ENCODE measurements at places on chromosomes 13 and 19.
A peak's percentile ranks its signal among the peaks of the same experiment; 100 is the strongest.

- DNase-seq = no peak
Observed at GRCh38 chr13:110600261-110600819, 15.0 kb upstream of the NAXD start.

DNA sequence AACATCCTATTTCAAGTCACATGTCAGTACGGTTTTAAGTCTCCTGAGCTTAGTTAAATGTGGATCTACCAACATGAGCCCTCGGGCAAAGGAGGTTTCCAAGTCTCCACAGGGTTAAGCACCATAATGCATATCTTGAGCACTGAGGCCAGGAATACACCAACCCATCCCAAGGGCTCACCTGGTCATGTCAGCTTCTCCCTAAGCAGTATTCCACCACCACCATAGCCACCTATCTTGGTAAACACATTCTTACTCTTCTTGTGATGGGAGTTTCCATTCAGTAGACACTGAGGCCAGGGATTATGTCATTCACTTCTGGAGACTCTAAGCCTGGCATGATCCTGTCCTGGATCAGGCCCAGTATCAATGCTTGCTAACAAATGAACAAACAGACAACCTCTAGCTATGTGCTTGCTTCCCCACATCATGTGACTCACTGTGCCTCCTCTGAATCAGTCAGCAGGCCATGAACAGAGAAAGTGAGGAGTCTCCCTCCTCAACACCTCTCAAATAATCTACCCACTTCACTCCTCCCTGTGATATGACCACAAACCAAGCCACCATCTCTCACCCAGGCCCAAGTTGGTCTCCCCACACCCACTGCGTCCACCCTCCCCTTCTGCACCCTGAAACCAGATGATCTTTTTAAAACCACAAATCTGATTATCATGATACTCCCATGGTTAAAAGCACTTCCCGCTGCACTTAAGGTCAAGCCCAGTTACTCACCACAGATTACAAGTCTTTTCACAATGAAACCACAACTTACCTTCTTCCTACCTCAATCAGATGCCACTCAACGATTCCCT lies 5.8 kb downstream of the PEG3 start:
- no peak for DNase-seq

- no peak for DNase-seq
Observed at GRCh38 chr13:53920916-53921315, 892.3 kb downstream of the OLFM4 start.

GRCh38 chr13:98324105-98324504 lies 147.0 kb upstream of the RNF113B start:
- no peak for DNase-seq

DNA sequence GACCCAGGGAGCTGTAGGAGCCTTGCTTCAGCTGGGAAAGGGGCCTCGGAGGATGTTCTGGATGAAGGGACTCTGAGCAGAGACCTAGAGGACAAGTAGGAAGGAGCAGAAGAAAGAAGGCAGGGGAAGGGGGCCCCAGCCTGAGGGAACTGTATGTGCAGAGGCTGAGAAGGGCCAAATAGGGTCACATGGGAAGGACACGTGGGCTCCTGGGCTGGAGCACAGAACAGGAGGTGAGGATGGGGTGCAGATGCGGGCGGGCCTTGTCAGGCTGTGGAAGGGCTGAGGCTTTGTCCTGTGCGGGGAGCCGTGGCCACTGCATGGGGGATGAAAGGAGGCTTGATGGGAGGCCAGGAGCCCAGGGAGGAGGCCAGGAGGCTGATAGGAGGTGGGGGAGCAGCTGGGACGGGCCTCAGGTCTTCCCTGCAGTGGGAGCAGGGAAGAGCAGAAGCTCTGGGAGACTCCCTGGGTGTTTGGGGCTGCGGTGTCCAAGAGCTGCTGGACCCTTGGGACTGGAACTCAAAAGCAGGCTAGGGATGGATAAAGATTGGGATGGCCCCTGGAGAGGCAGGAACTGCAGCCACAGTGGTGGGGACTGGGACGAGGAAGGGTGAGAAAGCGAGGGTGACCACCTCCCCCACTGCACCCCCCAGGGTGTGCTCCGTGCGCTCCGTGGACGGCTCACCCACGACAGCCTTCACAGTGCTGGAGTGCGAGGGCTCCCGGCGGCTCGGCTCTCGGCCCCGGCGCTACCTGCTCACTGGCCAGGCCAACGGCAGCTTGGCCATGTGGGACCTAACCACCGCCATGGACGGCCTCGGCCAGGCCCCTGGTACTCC lies 11.4 kb upstream of the LTBP4 start:
- DNase-seq = no peak

DNA sequence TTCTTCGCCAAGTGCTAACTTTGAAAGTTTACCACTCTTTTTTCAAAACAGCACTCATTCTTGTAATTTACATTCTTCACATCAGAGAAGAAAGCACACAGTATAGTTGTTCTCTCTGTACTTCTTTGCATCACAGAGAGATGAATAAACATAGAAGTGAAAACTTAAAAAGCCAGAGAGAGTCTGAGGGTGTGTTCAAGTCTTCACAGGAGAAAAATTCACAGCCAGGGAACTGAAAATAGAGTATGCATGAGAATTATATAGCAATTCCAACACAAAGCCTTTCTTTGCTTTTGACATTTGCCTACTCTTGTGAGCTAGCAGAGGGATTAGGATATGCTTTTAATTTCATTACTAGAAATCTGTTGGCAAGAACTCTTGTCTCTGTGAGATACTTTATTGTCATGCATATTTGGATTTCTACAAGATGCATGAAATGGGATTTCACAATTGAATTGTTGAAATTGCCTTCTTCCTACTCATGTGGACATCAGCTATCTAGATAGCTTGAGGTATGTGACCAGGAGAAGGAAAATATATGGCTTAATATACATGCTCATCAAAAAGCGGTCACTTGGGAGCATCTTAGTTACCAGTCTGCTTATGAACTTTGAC lies 166.1 kb downstream of the SLC7A1 start:
- no peak for DNase-seq

GRCh38 chr19:12769689-12770088 lies 5.7 kb downstream of the HOOK2 start:
- DNase-seq = no peak

- no peak for DNase-seq
Observed at GRCh38 chr19:5460748-5461147, 5.5 kb downstream of the ZNRF4 start.

- DNase-seq = no peak
Observed at GRCh38 chr13:39254601-39255000, 216.3 kb downstream of the NHLRC3 start.

DNA sequence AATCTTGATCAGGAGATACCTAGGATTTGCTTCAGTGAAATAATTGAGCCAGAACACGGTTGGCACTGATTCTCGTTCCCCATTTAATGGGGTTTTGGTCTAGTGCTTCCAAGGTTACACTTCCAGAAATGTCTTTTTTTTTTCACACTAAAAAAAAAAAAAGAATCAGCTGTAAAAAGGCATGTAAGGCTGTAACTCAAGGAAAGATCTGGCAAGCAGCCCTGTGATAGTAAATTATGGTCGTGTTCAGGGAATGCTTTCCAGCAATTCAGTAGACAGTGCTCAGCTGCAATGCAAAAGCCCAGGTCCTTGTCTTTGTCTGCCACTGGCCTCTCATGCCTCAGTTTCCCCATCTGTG lies 27.2 kb upstream of the NDUFS7 start:
- no peak for DNase-seq

DNA sequence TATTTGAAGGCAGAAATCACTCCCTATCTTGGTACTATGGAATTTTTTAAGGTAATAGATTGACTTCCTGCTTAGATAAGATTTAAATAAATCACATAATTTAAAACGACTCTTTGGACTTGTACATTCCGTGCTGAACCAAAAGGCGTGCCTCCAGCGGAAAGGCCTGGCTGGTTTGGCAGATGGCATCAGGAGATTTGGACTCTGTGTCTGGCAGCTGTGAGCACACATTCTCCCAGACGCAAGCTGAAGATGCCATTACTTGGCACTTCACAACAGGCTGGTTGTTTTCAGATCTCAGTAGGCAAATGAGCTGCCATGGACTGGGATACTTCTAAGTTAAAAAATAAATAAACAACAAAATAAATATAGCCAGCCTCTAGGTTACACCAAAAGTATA lies 104.5 kb upstream of the SLC15A1 start:
- DNase-seq = peak; percentile 4

DNA sequence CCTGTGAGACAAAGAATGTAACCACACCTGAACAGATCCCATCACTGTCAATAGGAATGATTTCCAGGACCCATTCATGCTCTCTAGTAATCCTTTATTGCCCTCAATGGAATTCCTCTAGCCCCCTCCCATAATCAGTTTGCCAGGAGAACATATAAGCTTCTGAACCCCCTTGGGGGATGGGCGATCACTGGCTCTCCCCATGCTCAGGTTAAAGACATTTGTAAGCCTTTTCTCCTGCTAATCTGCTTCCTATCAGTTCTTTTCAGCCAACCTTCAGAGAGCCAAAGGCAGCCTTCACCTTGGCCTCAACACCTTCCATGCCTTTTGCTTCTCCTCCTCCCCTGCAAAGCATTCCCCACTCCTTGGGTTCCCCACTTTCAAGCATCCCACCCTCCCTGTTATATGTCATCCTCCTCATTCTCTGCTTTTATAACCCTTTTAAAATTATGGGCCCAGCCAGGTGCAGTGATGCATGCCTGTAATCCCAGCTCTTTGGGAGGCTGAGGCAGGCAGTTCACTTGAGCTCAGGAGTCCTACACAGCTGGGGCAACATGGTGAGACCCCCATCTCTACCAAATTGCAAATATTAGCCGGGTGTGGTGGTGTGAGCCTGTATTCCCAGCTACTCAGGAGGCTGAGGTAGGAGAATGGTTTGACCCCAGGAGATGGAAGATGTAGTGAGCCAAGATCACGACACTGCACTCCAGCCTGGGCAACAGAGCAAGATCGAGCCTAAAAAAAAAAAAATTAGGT lies 12.4 kb downstream of the DPRX start:
- no peak for DNase-seq

- no peak for DNase-seq
Observed at GRCh38 chr19:10228393-10228792, 2.7 kb downstream of the S1PR2 start.

DNA sequence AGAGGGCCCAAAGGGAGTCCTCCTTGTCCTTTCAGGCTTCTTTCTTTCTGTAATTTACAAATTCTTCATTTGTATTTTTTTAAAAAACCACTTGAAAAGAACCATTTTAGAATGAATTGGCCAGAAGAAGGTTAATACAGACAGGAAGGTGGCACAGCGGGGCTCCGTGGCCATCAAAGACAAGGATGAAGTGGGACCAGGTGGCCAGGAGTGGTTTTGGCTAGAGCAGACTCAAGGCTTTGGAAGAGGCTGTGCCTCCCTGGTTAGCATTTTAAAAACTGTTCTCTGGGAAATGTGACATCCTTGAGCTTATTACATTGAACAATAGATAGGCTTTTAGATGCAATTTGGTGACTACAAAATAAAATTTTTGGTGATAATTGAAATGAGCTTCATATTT lies 48.4 kb downstream of the ATP8A2 start:
- DNase-seq = no peak

DNA sequence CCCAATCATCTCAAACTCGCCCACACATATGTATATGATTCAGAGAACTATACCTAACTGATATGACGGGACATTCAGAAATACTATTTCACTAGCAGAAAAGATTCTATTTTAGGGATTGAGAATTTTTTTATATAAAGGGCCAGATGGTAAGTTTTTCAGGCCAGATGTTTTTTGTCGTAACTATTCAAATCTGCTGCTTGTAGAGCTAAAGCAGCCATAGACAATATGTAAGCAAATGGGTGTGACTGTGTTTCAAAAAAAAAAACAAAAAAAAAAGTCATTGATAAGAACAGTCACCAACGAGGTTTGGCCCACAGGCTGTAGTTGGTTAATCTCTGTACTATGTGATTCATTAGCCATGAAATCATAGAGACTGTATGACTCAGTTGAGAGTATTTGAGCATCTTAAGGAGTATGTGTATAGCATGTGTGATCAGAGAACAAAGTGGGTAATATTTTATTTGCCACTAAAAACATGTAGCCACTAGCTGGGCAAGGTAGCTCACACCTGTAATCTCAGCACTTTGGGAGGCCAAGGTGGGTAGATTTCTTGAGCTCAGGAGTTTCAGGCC lies 2724.7 kb downstream of the PCDH9 start:
- DNase-seq = no peak

DNA sequence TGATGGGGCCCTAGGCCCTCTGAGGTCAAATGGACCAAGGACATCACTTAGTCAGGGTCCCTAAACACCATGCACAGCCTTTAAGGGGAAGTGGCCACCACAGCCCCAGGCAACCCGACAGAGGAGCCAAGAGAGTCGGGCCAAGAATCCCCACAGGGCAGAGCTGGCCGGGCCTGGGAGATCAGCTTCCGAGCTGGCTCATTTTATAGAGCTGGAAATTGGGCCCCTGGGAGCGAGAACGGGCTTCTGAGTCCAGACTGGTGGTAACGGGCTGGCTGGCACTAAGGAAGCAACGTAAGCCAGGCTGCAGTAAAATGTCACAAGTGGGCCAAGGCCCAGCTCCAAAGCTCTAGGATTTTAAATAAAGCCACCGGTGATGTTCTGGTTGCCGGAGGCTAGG lies 51.1 kb downstream of the HSPH1 start:
- DNase-seq = no peak

DNA sequence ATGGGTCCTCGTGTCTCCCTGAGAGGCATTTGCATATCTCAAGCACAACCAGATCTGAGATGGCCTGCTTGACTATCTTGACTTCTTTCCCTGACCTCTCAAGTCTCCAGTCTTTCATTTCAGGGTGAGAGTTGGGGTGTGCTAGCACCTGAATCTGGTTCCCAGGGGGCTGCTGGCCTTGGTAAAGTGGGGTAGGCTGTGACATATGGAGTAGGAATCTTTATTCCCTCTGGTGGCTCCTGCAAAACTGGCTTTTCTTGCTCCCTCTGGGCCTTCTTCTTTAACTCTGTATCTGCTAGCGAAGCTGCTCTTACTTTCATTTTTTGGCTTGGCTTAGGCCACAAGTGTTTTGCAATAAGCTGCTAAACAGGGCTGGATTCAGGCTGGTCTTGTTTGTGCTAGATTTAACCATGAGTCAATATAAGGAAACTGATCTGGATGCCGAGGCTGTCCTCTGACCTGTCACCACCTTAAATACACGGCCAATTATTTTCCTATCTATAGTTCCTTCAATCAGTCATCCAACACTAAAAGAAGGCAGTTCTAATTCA lies 42.3 kb downstream of the ZNF493 start:
- no peak for DNase-seq

DNA sequence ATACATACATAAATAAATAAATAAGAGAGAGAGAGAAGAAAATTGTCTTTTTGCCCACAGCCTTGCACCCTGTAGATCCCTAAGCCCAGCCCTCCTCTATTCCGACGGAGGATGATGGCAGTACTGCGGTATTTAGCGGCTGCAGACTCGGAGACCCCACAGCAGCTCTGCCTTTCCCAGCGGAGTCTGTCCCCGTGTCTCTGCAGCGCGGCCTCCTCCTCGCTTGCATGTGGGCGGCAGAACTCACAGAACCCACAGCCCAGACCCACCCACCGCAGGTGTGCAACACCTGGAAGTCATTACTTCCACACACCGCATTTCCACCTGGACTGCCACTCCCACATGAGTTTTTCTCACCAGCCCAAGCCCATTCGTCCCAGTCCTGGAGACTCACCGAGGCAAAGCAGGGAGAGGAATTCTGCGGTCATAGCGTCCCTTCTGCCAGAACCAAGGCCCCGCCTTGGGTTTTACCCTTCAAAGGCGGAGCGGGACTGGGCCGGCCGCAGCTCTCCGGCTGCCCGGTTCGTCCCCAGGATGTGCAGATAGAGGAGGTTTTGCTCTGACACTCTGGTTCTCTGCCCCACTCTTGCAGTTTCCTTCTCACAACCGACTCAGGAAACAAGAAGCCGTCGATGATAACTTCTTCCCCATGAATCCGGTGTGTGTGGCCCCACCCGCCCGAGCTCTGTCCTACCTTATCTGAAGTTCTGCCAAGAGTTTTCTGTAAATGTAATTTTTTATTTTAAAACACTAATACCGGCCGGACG lies at the start of gene VSTM1:
TSS of gene VSTM1 (minus strand) at position 548 of the 767 bp plus-strand sequence. CDS start at position 428, 120 bp downstream.
- DNase-seq = no peak

GRCh38 chr13:95480791-95481780 lies 71.4 kb upstream of the CLDN10 start:
- no peak for DNase-seq
